Heart left ventricle (tissue), 16 donors: ENCODE measurements at places on chromosomes 13 and 19.

- no peak for DNase-seq
These were observed 1.0 kb upstream of the CEACAM1 start for GRCh38 chr19:42529248-42529764.

DNA sequence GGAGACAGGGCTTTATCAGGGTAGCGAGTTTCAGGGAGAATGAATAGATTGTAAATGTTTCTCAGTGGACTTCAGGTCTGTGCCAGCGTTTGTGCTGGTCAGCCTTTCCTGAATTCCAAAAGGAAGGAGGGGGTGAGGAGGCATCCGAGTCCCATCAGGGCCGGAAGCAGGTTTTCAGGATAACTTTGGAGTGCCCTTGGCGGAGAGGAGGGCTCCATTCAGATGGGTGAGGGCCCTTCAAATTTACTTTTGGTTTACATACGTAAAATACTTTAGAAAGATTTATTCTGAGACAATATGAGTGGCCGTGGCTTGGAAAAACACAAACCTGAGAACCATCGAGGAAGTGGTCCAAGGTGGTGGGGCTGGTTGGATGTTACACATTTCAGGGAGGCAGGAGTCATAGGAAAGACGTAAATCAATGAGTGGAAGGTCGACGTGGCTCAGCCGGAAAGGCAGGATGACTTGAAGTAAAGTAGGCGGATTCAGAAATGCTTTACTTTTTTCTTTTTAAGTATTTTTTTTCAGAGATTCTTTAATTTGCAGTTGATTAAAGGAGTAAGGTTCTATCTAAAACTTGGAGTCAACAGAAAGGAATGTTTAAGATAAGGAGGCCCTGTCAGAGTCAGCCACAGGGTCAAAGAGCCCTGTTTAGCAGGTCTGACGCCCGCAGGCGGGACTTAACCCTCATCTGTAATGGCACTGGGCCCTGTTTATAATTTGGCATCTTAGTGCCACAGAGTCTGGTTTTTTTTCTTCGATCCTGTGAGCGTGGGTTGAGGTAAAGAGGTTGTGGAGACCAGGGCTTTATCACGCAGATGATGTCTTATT is 32.8 kb downstream of the ATP11A start:
- DNase-seq, result peak; percentile 82

GRCh38 chr13:33873251-33873908 is 55.4 kb downstream of the RFC3 start:
- DNase-seq, result no peak

DNA sequence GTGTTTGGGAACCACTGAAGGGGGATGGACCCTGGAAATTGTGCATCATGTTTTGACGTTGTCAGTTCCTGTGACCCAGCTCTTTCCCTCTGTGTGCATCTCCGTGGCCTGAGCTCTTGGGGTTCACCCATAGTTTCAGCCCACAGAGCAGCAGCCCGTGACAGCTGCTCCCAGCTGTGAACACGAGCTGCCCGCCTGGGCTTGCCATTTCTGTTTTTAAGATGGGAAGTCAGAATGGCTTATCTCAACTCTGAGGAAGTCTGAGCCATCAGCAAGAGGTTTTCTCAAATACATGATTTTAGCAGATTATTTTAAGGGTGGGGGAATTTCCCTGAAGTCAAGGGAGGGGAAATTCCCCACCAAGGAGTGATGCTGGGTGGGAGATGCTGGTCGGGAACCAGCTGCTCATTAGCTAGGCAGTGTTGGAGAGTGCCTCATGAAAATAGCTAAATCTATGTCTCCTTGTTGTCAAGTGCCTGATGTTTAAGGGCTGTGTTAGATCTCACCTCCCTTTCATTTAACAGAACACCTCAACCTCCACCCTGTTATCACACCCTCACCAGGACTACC is 34.8 kb upstream of the C1QTNF9 start:
- peak; percentile 60 for DNase-seq

GRCh38 chr19:17686592-17687024 is 1.5 kb downstream of the UNC13A start:
- DNase-seq, result peak; percentile 60

DNA sequence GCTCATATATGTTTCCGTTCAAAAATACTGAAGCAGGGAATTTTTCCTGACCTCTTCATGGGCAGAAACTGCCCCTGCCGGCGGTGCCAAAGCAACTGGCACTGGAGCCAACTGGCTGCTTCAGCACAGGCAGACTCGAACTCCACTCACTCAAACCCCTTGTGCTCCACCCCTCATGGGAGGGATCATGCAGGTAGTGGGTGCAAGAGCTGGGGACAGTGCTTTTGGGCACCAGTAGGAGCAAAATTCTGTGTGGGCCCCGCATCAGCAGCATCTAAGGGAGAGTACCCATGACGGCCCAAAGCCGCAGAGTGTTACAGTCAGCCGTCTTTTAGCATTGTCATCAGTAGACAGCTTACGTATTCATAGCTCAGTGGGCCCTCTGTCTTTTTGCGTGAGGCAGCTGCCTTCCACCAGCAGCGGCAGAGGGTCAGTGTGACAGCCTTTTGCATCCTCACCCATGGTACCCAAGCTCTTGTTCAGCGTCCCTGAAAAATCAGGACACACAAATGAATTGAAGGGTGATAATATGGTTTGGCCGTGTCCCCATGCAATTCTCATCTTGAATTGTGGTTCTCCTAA is 393.8 kb downstream of the SLITRK6 start:
- no peak for DNase-seq

DNA sequence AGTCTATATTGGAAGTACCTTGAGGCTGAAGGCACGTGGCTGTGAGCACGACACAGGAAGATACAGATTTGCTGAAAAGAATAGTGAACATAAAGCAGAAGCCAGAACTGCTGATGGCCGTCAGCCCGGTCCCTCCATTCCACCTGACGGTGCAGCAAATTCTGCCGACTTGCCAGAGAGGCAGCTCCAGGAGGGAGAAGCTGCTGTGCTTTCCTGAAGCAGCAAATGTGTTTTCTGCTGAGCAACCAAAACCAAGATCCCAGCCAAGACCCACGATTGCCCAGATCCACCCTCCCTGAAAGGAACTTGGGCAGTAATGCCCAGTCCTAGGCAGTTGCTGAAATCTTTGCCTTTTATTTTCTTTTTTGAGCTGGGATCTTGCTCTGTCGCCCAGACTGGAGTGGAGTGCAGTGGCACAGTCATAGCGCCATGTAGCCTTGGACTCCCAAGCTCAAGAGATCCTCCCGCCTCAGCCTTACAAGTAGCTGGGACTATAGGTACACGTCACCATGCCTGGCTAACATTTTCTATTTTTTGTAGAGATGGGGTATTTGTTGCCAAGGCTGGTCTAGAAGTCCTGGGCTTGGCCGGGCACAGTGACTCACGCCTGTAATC is 7.0 kb upstream of the RCN3 start:
- peak; percentile 68 for DNase-seq

- no peak for DNase-seq
These were observed 94.6 kb upstream of the ARHGEF7 start for GRCh38 chr13:111020546-111020945.

DNA sequence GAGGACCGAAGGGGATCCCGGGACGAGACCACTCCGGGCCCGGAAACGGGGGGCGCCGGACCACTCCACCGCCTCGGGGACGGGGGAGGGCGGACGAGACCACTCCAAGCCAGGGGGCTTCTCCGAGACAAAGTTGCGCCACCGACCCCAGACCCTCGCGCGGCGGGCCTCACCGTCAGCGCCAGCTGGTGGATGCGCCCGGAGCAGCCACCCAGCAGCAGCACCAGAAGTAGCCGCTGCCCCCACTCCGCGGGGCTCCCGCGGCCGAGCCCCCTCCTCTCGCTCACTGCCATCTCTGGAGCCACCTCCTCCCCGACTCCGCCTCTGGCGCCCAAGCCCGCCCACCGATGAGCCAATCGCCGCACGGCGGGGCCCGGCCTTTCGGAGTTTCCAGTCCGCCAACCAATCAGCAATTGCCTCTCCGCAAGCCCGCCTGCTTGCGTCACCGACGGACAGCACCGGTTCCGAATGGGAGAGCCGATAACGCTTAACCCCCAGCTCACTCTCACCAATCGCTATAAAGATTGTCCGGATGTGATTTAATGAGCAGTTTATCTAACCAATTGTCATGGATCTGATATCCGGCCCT is at the start of gene GPR108:
TSS of gene GPR108 (minus strand) at position 297 of the 589 bp plus-strand sequence. CDS start at position 293, 4 bp downstream.
- peak; percentile 100 for DNase-seq

DNA sequence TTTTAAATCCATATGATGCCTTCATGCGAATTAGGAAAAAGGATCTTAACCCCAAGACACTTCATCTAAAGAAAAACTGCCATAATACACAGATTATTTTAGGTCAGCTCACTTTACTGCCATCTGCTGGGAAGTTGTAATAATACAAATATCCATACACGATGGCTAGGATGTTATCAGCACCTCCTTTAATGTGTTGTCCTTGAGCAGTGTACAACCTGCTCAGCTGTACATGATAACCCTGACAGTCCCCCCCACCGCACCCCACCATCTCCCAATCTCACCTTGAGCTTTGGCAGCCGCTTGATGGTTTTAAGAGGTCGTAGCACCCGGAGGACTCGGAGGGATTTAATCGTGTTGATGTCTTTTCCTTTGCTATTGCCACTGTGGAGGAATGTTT is 112.2 kb downstream of the IER2 start:
- no peak for DNase-seq

DNA sequence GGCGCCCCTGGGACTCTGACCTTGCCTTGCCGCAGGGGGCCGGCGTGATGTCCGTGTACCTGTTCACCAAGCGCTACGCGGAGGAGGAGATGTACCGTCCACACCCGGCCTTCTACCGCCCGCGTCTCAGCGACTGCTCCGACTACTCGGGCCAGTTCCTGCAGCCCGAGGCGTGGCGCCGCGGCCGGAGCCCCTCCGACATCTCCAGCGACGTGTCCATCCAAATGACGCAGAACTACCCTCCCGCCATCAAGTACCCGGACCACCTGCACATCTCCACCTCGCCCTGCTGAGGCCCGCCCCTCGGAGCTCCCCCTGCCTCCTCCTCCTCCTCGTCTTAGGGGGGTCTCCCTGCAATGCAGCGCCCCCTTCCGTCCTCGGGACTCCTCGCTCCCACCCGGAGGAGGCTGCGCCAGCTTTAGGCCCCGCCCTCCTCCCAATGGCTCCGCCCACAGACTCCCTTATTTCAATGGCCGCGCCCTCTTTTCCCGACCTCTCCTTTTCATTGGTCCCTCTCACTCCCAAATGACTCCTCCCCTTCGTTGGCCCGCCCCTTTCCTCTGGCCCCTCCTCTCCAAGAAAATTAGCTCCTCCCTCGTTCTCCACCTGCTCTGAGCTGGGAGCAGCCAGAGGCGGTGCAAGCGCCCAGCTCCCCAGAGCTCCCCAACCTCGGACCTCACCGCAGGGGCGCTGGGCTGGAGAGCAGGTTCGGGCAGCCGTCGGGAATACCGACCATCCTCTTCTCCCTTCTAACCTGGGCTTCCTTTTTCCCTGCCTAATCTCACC is 20.5 kb upstream of the CACNG8 start:
- DNase-seq, result no peak

- DNase-seq, result no peak
These were observed 17.1 kb downstream of the LSM14A start for GRCh38 chr19:34189199-34189916.

- DNase-seq, result no peak
These were observed 3.2 kb downstream of the WBP4 start for GRCh38 chr13:41064493-41064892.

GRCh38 chr19:33254245-33254824 is 28.7 kb upstream of the SLC7A10 start:
- no peak for DNase-seq

DNA sequence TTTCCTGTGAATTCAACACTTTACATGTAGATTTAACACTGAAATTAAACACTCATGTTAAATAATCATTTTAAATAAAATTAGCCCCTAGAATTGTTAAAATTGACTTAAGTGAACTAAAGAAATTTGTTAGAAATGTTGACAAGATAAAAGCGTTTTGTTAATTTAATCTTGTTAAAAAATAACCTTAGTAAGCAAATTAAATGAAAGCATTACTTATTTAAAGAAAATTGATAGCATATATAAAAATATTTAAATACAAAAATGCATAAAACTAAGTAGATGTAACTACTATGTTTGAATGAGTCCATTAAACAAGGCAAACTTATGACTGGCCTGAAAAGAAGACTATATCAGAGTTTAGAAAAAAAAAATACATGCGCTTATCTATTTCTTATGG is 99.0 kb upstream of the TRPC4 start:
- DNase-seq, result no peak
